ENCODE measurements at places on chromosomes 3 and 15.

DNA sequence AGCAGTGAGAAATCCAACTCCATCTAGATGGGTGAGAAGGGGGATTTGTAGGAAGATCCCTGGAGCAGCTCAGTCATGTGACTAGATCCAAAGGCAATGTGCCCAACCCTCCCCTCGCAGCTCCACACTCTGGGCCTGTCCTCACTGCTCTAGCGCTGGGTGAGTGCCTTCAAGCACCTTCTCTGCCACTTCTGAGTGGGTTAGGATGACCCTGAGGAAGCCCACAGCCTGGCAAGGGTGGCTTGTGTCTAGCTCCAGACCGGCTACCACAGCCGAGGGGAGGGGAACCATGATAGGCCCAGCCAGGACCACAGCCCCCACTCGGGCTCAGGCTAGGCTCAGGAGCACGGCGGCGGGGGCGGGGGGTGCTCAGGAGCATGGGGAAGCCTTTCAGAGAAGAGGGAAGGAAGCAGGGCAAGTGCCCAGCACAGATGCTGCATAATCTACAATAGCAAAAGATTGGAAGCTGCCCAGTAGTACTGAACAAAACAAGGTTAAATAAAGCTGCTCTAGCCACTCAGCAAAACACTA, 1.7 kb downstream of the SPATA12 start:
- no peak for DNase-seq

DNA sequence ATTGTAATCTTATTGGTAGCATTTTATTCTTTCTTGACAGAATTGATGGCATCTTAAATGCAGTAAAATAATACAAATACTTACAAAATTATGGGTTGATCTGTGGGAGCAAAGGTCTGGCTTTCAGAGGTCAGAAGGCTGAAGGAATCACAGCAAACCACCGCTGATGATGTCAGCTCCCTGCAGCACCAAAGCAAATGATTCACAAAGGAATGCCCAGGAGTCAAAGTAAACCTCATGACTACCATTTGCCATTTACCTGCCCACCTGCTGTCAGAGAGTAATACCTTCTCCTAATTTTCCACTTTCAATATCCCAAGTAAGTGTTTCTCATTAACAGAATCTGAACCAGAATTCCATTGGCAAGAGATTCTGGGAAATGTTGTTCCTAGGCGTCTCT, 46.1 kb downstream of the CPA3 start:
- DNase-seq = no peak

DNA sequence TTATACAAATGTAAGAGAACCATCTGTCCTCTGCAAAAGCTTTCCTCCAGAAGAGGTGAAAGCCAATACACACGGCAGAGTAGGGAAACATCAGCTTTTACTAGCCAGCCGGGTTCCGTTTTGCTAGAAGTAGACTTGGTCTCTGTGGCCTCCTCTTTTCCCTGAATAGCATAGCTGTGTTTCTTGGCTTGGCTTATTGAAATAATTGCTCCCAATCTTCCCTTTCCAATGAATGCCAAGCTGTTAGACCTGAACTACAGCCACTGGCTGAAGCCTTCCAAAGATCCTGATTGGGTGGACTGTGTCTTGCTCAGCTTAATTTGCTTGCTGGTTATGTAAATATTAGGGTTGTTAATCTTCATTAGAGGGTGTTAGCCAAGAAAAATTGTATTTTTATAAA, 157.8 kb upstream of the ROPN1 start:
- DNase-seq = no peak

DNA sequence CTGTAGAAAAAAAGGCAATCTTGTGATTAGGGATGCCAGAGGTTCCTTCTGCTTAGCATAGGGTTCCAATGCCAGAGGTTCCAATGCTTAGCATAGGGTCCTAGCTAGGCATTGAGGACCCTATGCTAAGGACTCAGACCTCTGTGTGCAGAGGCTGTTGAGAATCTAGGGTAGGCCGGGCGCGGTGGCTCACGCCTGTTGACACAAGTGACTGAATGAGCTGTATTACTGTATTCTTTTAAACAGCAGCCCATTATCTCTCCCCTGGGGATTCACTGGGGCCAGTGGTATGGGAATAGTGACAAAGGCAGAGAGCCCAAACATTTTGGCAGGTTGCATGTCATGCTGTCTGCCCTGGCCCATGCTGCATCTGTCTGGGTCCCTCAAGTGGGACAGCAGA, 16.2 kb downstream of the PAK6 start:
- no peak for DNase-seq

GRCh38 chr15:67359431-67360079, 105.0 kb downstream of the IQCH start:
- no peak for DNase-seq

DNA sequence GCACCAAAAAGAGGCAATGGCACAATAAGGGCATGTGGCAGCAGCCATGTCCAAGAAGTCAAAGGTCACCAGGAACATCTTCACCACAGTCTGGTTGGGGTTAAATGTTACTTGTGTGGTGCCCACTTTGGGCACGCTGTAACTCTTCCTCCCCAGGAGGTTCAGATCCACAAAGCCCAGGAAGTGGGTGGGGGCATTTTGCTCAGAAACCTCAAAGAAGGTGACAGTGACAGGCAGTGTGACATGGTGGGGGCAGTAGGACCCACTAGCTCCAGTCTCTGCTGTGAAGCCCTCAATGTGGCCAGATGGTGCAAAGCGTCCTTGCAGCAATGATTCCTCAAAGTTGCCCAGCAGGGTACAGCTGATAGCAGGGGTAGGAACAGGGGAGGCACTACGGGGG, 5.8 kb downstream of the ZNF80 start:
- DNase-seq = no peak

GRCh38 chr3:19074257-19074900, 73.9 kb upstream of the KCNH8 start:
- no peak for DNase-seq

DNA sequence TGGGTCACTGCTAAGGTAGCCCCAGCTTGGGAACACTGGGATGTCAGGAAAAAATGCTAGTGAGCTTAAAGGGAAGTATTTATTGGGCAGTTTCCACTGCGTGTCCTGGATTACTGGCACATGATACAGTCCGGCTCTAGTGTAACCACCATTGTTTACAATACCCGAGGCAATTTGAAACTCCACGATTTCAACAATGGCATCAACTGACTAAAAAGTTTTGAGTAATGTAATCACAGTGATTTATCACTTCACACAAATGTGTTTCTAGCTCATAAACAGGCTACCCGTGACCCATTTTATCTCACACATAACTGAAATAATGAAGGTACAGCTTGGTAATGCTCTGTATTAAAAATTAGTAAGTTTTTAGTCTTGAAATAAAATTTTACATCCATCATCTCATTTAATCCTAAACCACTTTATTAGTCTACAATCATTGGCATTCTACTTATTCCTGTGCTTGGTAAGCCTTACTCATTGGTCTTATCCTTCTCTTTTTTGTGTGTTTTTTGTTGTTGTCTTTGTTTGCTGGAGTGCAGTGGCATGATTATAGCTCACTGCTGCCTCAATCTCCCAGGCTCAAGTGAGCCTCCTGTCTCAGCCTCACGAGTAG, 7.6 kb downstream of the ZMAT3 start:
- no peak for DNase-seq

DNA sequence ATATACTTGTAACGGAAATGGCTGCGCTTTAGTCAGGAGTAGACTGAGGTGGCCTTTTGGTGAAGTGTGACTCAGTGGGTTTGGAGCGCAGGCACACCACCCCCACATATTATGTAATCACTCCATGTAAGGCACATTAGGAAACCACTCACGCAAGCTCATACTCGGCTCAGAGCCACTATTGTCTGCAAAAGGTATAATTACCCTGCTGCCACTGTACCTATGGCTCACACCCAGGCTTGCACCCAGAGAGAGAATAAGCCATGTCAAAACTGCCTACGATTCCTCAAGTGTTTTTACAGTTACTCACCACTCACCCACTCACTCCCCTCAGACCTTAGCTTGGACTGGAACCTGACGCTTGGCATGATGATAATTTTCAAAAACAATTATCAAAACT, 611.9 kb upstream of the CCDC54 start:
- DNase-seq = no peak

GRCh38 chr3:45026957-45027356, 854 bp downstream of the CLEC3B start:
- no peak for DNase-seq

DNA sequence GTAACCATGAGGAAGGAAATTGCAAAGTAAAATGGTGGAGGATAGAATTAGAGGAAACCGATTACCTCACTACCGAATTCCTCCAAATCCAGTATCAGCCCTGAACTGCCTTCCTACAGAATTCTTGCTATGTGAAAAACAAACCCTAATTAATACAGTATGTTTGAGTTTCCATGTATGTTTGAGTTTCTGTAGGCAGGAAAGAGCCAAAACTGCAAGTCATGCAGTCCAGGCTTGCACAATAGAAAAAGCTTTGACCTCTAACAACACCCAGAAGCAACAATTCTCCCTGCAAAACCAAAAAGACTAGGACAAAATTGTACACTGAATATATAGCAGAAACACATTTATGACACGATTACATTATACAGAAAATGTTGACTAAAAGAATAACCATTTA, 614.8 kb downstream of the DIPK2A start:
- DNase-seq = no peak

GRCh38 chr3:9231006-9231405, 18.4 kb downstream of the SRGAP3 start:
- no peak for DNase-seq

GRCh38 chr3:59374818-59375211, 325.0 kb upstream of the CFAP20DC start:
- no peak for DNase-seq

DNA sequence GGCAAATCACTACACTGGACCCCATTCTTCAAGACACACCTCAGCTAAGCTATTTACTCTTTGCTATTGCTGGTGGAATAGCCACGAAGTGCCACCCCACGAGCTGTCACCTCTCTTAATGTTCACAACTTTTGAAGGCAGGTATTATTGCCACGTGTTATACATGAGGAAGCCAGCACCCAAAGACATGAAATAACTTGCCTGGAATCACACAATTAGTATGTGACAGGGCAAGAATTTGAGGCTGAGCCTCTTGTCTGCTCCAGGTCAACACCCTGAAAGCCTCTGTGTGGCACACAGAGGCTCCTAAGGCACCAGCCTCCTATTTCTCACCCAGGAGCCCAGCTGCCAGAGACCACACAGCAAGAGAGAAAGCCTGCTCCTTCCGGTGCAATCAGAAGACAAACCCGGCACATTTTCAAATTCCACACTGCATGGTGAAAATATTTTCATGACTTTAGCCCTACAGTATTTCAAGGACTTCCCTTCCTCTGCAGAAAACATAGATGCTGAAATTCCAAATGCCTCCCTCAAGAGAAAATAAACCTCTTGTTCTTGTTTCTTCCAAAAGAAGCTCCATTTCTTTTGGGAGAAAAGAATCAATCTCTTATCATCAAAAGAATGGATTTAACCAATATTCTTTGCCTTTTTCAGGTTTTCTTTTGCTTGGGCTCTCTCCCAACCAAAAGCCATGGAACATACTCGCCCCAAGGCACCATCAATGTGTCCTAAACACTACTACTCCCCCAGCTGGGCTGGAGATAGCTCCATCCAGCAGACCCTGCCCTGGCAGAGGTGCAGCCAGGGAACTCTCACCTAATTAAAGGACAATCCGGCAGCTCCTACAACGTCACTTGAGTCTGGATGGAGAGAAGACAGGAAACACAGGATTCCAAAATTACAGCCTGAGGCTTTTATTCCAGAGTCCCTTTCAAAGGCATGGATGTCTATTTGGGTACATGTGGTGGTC, 84.7 kb upstream of the THBS1 start:
- no peak for DNase-seq

DNA sequence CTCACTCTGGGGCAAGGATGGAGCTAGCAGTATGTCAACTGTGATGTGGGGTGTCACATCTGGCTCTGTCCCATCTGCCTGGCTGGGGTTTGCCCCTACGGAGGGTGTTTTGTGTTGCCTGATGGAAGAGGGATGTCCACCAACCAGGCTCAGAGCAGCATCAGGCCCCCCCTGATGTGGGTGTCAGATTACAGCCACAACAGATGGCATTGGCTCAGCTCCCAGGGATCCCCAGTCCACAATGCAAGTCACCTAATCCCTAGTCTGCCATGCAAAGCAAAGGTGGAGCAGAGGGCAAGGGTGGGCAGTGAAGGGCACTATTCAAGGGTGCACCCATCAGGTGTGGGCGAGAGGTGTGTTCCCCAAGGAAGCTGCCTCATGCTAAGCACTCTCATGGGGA, 48.9 kb upstream of the AMOTL2 start:
- DNase-seq = no peak

DNA sequence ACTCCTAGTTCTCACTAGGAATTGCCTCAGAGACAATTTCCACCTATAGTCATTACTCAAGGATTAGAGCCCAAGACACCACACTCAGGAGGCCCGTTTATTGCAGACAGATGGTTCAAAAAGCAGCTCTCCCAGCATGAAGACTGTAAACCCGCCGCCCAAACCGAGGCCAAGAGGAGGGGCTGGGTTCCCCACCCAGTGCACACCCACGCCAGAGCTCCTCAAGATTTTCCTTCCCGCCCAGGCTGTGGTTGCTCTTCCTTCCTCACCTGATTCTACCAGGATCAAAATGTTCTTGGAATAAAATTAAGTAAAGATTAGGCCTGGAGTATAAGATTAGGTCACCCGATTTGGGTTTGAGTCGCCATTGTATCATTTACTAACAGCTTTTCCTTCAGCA, 364.4 kb downstream of the MECOM start:
- no peak for DNase-seq

DNA sequence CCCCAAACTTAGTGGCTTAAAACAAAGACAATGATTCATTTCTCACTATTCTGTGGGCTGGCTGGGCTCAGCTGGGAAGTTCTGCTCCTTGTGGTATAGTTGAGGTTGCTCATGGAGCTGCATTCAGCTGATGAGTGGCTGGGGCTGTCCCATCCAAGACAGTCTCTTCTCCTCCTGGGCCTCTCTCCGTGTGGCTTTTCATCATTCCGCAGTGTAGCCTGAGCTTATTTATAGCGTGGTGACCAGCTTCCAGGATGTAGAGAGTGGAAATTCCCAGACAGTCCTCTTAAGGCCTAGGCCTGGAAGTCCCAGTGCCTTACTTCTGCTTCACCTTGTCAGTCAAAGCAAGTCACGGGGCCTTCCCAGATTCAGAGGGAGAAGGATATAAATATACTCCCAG, 136.7 kb upstream of the DAZL start:
- no peak for DNase-seq

DNA sequence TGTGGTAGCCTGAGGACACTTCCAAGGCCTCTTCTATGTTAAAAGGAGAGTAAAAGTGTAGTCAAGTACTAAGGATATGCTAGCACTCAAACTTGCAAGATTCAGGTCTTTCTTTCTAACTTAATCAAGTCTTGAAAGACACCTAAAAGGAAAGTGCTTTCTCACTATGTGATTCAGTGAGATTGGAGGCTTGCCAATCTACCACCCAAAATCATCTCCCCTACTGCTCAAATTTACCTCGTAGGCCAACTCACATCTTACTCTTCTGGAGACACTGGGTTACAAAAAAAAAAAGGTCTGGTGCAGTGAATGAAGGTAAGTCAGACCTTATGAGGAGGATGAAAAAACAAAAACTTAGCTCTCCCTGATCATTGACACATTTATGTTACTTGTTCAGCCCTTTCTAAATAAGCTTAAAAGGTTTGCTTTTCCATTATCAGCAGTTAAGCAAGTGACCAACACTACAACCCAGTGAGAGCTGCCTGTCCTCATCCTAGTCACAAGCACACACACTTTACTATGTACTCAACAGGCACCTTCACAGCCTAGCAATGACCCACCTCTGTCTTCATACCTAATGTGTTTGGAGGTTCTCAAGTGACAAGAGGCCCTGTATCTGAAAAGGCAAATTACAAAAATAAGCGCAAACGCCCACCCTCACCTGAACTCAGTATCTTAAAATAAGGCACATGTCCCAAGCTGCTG, 19.6 kb downstream of the SUMF1 start:
- no peak for DNase-seq

GRCh38 chr3:72418856-72419255, 429.4 kb downstream of the SHQ1 start:
- no peak for DNase-seq
